ENCODE measurements at places on chromosomes 6 and 20. TPM values are rescaled to one million over a fixed set of nuclear protein-coding genes. Genes with fewer than 3 reads are reported as not detected.

Gene JAG1
- total RNA-seq = 1.1 TPM

Gene TINAG
- not detected for total RNA-seq

Gene SEL1L2
- not detected for total RNA-seq

Gene UST
- 0.25 TPM for total RNA-seq

Gene GMNN
- 66.6 TPM for total RNA-seq

Gene GTF2H4
- 29.8 TPM for total RNA-seq

Gene COL20A1
- not detected for total RNA-seq

Gene SNTA1
- total RNA-seq = 2.6 TPM

Gene CCN2
- total RNA-seq = not detected

Gene ELOVL2
- not detected for total RNA-seq

Gene MICA
- total RNA-seq = 11.8 TPM

Gene WFDC2
- total RNA-seq = 0.52 TPM

Gene RAET1L
- not detected for total RNA-seq

Gene LIN28B
- not detected for total RNA-seq

Gene MUC21
- total RNA-seq = not detected

Gene OXT
- total RNA-seq = not detected

Gene NQO2
- 40.5 TPM for total RNA-seq

Gene TGM3
- not detected for total RNA-seq

Gene NR2E1
- total RNA-seq = not detected

Gene SLC17A1
- total RNA-seq = not detected

Gene FOXP4
- 5.0 TPM for total RNA-seq

Gene MYO6
- 0.41 TPM for total RNA-seq

Gene RPS18
- 2,577 TPM for total RNA-seq

Gene LRRN4
- total RNA-seq = not detected

Gene HLA-DQA1
- 21.5 TPM for total RNA-seq

Gene FAM83C
- total RNA-seq = not detected

Gene OR2B6
- total RNA-seq = not detected

Gene LCA5
- total RNA-seq = 0.07 TPM

Gene C6orf58
- total RNA-seq = not detected

Gene SLC52A3
- total RNA-seq = not detected

Gene EYS
- not detected for total RNA-seq

Gene GSTA5
- not detected for total RNA-seq

Gene GGT7
- total RNA-seq = 11.6 TPM

Gene COL21A1
- total RNA-seq = not detected

Gene SRSF3
- total RNA-seq = 489 TPM

Gene PTCRA
- total RNA-seq = not detected

Gene KCNG1
- not detected for total RNA-seq

Gene SLC25A27
- total RNA-seq = not detected

Data from T-helper 2 cell treated with Interferon-gamma antibody and Interleukin-4, amounts not matched to agents 100 ng/mL and 5 ng/mL, for 36 hours (primary cell).